ENCODE measurements at places on chromosomes 12 and 14.
A peak's percentile ranks its signal among the peaks of the same experiment; 100 is the strongest.

GRCh38 chr12:46981622-46982021, 97.8 kb upstream of the PCED1B start:
- no peak for DNase-seq
- no peaks in the 10 kb centered on the region for H3K27me3 ChIP-seq
- H3K4me3 ChIP-seq: no peak overlapping the region
- H3K4me1 ChIP-seq: peaks cover 9% of the 10 kb centered on the region

DNA sequence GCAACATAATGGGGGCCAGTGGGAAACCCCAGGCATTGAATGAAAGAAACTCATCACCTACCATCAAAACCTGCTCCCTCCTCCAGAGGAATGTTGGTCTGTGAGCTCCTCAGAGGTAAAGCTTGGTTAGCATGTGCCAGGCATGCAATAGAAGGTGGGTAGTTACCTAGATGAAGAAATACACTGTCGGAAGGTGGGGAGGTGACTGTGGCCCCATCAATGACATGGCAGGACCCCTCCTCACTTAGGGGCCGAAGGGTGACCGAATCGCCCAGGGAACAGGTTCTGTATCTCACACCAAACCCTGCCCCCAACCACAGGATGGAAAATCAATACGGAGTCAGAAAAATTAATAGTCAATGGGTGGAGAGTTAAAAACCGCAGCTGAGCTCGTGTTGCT, 135.6 kb downstream of the BCL11B start:
- no peaks in the 10 kb centered on the region for H3K4me1 ChIP-seq
- no peak overlapping the region for H3K27ac ChIP-seq
- no peaks in the 10 kb centered on the region for H3K36me3 ChIP-seq
- H3K4me3 ChIP-seq: no peak overlapping the region

- no peaks in the 10 kb centered on the region for H3K27me3 ChIP-seq
- H3K27ac ChIP-seq: no peak overlapping the region
- H3K36me3 ChIP-seq: no peaks in the 10 kb centered on the region
- H3K4me1 ChIP-seq: no peaks in the 10 kb centered on the region
- DNase-seq: no peak
These were observed 880.1 kb upstream of the FBXO33 start for GRCh38 chr14:40312296-40312695.

- H3K4me1 ChIP-seq: no peaks in the 10 kb centered on the region
- H3K36me3 ChIP-seq: no peaks in the 10 kb centered on the region
- no peak overlapping the region for H3K4me3 ChIP-seq
- no peaks in the 10 kb centered on the region for H3K27me3 ChIP-seq
- no peak overlapping the region for H3K27ac ChIP-seq
- DNase-seq: no peak
These were observed 395.7 kb upstream of the NOVA1 start for GRCh38 chr14:26993556-26993955.

DNA sequence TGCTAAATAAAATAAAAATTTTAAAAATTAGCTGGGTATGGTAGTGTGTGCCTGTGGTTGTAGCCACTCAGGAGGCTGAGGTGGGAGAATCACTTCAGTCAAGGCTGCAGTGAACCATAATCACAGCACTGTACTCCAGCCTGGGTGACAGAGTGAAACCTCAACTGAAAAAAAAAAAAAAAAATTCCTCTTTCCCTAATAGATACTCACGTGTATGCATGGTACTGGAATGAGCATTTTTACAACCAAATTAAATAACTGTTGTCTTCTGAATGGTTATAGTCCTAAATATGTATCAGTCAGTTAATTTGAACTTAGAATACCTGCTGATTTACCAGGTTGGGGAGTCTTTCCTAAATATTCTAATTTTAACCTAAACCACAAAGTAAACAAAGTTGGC, 98.3 kb upstream of the ATF1 start:
- no peak overlapping the region for H3K27ac ChIP-seq
- DNase-seq: no peak
- no peaks in the 10 kb centered on the region for H3K27me3 ChIP-seq
- H3K4me3 ChIP-seq: no peak overlapping the region

GRCh38 chr12:50788561-50788960, 24.7 kb downstream of the ATF1 start:
- no peak overlapping the region for H3K27ac ChIP-seq
- no peak for DNase-seq
- H3K27me3 ChIP-seq: no peaks in the 10 kb centered on the region
- H3K4me1 ChIP-seq: peaks cover 4% of the 10 kb centered on the region
- no peak overlapping the region for H3K4me3 ChIP-seq

- no peaks in the 10 kb centered on the region for H3K4me1 ChIP-seq
- H3K4me3 ChIP-seq: no peak overlapping the region
- H3K27ac ChIP-seq: no peak overlapping the region
These were observed 38.7 kb downstream of the ADGRD1 start for GRCh38 chr12:130992448-130992847.

GRCh38 chr14:101622251-101623076, 61.2 kb downstream of the DIO3 start:
- H3K4me3 ChIP-seq: no peak overlapping the region
- H3K4me1 ChIP-seq: no peaks in the 10 kb centered on the region
- H3K36me3 ChIP-seq: no peaks in the 10 kb centered on the region
- DNase-seq: no peak

- H3K4me3 ChIP-seq: no peak overlapping the region
- no peak for DNase-seq
- no peaks in the 10 kb centered on the region for H3K4me1 ChIP-seq
- no peak overlapping the region for H3K27ac ChIP-seq
- H3K36me3 ChIP-seq: no peaks in the 10 kb centered on the region
These were observed 13.4 kb upstream of the PGF start for GRCh38 chr14:74968811-74969210.

DNA sequence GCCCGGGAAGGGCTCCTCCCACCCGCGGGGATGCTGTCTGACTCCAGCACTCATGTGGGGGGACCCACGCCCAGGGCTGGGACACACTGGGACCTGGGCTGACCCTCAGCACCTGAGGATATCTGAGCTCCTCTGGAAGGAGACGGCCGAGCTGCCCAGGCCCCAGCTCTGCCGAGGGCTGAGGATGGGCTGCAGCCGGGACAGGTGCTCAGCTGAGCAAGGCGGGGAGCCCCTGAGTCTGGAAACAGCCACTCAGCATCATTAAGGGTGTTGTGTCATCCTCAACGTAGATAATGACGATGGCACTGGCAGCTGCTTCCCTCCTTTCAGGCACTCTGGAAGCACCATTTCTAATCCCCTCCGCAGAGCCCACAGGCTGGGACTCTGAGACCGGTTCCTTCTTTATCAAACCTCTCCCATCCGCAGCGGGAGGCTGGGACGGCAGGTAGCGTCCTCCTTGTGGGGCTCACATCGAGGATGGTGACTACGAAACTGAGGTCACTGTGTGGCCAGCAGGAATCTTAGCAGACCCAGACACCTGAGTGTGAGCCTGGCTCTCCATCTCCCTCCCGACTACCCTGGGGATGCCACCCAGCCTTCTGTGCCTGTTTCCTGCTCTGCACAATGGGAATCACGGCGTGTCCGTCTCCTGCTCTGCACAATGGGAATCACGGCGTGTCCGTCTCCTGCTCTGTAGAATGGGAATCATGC, 26.7 kb upstream of the SFSWAP start:
- DNase-seq: no peak
- H3K36me3 ChIP-seq: no peaks in the 10 kb centered on the region
- H3K4me1 ChIP-seq: no peaks in the 10 kb centered on the region

DNA sequence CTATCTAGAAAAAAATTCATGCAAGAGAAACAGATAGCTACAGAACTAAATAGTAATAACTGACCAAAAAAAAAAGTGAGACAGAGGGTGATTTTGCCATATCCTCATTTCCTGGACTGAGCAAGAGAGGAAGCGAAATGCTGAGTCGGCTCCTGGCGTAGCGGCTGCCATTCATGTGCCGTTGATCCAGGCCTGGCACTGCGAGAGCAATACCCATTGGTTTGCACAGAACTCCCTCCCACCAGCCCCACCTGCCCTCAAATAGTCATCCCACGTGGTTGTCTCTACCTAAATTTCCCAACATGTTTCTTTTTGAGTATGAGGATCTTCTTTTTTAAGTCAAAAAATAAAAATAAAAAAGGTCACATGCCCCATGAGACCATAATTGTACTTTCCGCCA, 9.4 kb upstream of the WNT5B start:
- H3K4me3 ChIP-seq: no peak overlapping the region
- H3K27ac ChIP-seq: no peak overlapping the region
- DNase-seq: no peak

DNA sequence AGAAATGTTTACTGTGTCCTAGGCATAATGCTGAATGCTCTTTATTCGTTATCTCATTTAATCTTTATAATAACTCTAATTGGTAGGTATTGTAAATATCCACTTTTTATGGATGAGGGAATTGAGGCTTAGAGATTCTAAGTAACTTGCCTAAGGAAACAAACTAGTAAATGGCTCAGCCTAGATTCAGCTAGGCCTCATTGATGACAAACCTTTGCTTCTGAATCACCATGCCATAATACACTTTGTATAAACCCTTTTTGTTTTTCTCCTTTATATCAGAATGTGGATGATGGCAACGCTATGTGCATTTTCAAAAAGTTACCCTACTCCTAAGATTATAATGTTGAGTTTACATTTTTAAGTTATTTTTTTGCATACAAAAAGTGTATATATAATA, 34.0 kb downstream of the MNAT1 start:
- H3K27me3 ChIP-seq: no peaks in the 10 kb centered on the region
- no peaks in the 10 kb centered on the region for H3K36me3 ChIP-seq
- no peaks in the 10 kb centered on the region for H3K4me1 ChIP-seq
- H3K27ac ChIP-seq: no peak overlapping the region
- no peak for DNase-seq
- no peak overlapping the region for H3K4me3 ChIP-seq

DNA sequence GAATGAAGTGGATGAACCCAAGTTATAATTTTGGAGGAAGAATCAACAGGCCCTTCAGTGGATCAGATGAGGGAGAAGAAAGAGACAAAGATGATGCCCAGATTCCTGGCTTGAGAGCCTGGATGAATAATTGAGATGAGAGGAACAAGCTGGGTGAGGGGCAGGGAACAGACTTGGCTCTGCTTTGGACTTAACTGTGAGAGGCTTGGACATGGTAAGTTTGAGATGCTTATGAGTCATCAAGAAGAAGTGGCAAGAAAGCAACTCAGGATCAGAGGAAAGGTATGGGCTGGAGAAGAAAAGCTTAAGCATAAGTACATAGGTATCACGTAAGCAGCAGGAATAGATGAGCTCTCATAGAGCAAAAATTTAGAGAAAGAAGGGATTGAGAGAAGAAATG, 55.3 kb downstream of the FIGNL2 start:
- DNase-seq: no peak
- no peaks in the 10 kb centered on the region for H3K36me3 ChIP-seq

GRCh38 chr12:3533703-3534386, 42.8 kb downstream of the PRMT8 start:
- H3K36me3 ChIP-seq: no peaks in the 10 kb centered on the region
- no peaks in the 10 kb centered on the region for H3K27me3 ChIP-seq
- H3K4me3 ChIP-seq: no peak overlapping the region
- no peak for DNase-seq
- no peaks in the 10 kb centered on the region for H3K4me1 ChIP-seq

GRCh38 chr12:11731455-11731854, 82.0 kb downstream of the ETV6 start:
- peak overlapping the region; percentile 55 for H3K4me3 ChIP-seq
- H3K4me1 ChIP-seq: peaks cover 63% of the 10 kb centered on the region
- H3K27me3 ChIP-seq: no peaks in the 10 kb centered on the region
- DNase-seq: no peak

DNA sequence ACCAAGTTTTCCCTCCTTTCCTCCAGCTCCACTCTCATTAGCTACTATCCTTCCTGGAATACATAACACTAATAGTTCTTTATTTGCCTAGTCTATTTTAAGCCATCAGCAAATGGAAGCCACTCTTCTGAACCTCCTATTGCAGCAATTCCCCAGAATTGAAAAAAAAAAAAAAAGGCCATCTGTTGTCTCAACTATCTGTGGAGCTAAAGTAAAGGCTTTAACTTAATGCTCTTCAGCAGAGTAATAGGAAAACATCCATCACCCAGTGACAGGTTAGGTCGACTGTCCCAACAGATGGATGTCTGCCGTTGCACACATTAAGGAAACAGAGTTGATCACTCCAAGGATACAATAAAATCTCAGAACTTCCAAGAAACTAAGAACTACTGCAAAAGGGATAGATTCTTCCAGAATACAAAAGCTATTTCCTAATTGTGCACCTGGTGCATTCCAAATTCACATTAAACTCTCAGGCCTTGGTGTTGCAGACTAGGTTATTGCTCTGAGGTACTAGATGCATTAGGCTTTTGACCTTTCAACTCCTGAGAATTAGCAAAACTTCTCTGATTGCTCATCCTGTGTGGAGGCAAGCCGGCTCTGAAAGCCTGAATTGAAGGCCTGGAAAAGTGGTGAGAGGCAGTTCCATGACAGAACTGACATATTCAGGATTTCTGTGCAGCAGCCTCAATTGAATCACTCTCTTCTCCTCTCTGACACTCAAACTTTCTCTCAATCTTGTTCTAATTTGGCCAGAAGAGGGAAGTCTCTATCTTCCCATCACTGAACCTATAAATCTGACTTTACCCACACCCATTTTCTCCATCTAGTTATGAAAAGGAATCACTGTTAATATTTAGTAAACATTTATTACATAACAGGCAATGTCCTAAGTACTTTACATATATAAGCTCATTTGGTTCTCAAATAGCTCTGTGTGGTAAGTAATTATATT, 238.4 kb upstream of the HMGA2 start:
- DNase-seq: no peak
- H3K27ac ChIP-seq: no peak overlapping the region
- no peaks in the 10 kb centered on the region for H3K4me1 ChIP-seq
- H3K36me3 ChIP-seq: no peaks in the 10 kb centered on the region
- H3K27me3 ChIP-seq: no peaks in the 10 kb centered on the region
- no peak overlapping the region for H3K4me3 ChIP-seq

GRCh38 chr12:5114436-5114835, 70.8 kb downstream of the KCNA5 start:
- DNase-seq: no peak
- no peak overlapping the region for H3K4me3 ChIP-seq
- H3K27ac ChIP-seq: no peak overlapping the region
- H3K36me3 ChIP-seq: no peaks in the 10 kb centered on the region
- no peaks in the 10 kb centered on the region for H3K4me1 ChIP-seq

DNA sequence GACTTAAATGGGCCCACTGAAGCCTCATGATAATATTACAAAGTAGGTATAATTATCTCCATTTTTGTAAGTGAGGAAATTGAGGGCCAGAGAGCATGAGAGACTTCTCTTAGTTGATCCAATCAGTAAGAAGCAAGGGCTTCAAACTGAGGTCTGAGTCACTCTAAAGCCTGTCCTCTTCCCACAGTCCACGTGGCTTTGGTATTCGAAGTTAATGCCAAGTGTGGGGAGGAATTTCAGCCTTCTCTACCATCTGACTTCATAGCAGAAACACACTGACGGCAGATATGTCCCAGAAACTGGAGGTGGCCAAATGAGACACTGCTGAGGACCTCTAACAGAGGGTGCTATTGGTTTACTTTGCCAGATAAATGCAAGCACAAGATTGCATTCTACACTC, 114.4 kb upstream of the OVCH1 start:
- no peaks in the 10 kb centered on the region for H3K4me1 ChIP-seq
- H3K36me3 ChIP-seq: no peaks in the 10 kb centered on the region
- H3K27ac ChIP-seq: no peak overlapping the region
- H3K27me3 ChIP-seq: no peaks in the 10 kb centered on the region
- H3K4me3 ChIP-seq: no peak overlapping the region

Measured in CD8-positive, alpha-beta memory T cell (primary cell).